ENCODE measurements at places on chromosomes 1 and 21.

GRCh38 chr21:14383596-14384180 lies 742 bp upstream of the HSPA13 start:
- DNase-seq: peak; percentile 2

DNA sequence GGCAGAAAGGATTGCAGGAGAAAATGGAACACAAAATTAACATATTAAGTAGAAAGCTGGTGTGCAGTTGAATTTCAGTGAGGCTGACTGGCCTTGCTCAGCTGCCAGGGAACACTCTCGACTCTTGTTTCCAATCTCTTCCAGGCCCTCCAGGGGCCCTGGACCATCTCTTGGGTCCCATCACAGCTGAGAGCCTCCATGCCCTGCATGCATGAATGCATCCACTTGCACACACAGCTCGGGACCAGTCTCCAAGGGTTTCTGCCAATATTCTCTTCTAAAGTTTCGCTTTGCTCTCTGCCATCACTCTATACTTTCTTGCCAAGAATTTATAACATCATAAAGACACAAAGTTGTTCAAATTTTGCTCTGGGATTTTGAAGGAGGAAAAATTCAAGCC lies 200.3 kb downstream of the DSCAM start:
- no peak for DNase-seq

DNA sequence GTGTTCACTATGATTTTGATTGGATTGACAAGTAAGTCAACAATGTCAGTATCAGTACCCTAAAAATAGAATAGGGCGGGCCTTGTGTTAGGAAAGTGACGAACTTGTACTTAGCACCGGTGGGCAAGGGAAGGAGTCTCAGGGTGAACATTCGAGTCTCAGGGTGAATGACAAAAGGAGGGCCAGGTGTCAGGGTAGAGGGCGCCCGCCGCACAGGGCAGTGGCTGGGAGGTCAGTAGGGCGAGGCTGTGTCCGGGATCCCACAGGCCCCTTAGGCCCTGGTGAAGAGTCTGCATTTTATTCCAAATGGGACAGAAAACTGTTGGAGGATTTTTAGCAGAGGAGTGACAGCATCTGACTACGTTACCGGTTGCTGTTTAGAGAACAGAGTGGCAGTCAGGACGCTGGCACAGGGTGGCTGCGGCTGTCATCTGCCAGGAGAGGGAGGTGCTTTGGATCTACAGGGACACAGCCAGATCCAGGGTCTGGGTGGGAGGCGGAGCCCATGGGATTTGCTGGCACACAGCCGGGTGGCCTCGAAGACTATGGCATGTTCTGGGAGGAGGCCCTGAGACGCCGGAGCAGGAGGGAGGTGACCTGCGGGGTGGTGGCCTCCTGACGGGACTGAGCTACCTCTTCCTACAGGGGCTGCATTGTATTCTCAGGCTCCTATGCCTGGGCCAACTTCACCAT lies 11.0 kb downstream of the AGTRAP start:
- DNase-seq: no peak

DNA sequence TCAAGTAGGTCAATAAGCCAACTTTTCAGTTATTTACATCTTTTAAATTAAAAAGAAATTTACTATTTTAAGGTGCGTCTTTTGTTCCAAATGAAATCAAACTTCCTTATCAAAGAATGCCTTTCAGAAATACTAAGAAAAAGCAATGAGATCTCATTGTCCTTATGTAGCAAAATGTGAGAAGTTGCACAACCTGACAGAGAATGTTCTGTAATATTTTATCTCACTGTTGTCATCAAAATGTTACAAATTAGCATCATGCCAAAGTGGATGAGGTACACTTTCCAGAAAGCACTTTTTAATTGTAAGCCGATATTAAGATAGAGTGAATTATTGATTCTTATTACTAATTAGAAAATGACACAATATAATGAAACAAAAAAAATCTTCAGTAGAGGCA lies 50.4 kb downstream of the KCNT2 start:
- no peak for DNase-seq

GRCh38 chr1:42923367-42924081 lies 35.1 kb downstream of the SLC2A1 start:
- no peak for DNase-seq

GRCh38 chr21:42209801-42210479 lies 9.0 kb upstream of the ABCG1 start:
- no peak for DNase-seq

- no peak for DNase-seq
These were observed 28.4 kb downstream of the FCRL5 start for GRCh38 chr1:157523774-157524493.

DNA sequence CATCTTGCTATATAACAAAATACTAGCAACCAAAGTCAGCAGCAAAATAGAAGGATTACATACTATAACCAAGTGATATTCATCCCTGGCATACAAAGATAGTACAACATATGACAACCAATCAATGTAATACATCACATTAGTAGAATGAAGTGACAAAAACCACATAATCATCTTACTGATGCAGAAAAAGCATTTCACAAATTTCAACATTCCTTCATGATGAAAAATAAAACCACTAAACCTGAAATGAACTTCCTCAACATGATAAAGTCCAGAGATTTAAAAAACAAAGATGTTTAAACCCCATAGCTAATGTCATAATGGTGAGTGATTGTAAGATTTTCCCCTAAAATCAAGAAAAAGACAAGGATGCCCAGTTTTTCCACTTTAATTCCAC lies 18.6 kb downstream of the RO60 start:
- no peak for DNase-seq

DNA sequence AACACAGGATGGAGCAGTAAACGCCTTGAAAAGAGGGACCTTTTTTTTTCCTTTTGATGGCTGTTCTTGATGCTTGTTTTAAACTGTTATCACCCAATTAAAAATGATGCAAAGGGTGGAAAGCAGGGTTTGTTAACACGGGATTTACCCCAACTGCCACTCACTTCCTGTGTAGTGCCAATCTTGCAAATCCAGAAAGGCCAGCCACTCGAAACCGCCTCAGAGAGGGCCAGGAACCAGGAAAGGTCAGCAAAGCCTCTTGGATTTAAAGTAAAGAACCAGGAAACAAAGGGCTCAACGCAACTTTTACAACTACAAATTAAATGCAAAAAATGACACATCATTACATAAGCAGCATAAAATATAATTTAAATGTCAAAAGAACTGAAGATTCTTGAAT lies 347.4 kb downstream of the PDE4B start:
- DNase-seq: no peak

GRCh38 chr1:201430776-201431175 lies 9.2 kb upstream of the TNNI1 start:
- no peak for DNase-seq

DNA sequence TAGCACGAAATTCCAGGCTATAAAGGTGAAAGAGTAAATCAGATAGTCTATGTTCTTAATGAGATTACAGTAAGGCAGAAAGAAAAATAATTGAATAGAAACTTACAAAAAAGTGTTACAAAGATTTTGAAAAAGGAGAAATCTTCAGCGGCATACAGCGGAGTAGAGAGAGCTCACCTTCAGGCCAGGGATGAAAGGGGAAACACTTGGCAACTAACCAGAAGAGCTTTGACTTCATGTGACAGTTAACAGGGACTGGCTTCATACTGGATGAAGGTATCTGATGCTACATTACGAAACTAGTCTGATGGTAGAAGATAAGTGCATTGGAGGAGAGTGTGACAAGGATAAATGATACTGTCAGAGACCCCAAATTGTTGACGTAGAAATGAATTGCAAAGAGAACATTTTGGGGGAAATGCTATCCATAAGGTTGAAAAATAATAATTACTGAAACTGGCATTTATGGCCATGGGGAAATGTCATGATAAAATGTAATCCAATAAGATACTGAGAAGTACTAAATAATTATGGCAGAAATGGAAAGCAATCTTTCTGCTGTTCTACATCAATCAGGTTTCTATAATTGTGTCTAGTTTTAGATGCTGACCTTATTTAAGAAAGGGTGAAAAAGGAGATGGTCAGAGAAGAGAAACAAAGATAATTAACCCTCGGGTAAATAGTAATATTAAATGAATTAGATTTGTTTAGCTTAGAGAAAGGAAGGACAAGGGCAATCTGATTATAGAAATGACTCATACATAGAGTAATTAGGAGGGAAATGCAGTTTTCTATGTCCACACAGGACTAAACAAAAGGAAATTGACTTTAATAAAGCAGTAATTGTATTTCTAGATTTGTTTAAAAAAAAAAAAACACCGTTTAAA lies 808.7 kb downstream of the NCAM2 start:
- DNase-seq: no peak

Data from kidney glomerular epithelial cell (primary cell).